ENCODE measurements at places on chromosomes 1 and 21.

DNA sequence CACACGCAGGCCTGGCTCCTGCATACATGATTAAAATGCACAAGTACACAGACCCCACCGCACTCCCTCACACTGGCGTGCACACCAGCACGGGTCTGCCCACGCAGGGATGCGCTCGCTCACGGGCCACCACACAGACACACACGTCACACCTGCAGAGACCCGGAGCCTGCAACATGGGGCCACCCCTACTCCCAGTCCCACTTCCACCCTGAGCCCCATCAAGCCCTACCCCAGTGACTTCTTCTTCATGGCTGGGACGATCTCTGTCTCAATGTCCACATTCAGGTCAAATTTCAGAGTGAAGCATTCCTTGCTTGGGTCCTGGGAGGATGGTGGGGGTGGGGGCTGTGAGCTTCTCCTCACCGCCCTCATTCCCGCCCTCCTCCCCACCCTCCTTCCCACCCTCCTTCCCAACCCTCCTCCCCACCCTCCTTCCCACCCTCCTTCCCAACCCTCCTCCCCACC is 8.9 kb upstream of the TNFRSF25 start:
- DNase-seq: no peak

DNA sequence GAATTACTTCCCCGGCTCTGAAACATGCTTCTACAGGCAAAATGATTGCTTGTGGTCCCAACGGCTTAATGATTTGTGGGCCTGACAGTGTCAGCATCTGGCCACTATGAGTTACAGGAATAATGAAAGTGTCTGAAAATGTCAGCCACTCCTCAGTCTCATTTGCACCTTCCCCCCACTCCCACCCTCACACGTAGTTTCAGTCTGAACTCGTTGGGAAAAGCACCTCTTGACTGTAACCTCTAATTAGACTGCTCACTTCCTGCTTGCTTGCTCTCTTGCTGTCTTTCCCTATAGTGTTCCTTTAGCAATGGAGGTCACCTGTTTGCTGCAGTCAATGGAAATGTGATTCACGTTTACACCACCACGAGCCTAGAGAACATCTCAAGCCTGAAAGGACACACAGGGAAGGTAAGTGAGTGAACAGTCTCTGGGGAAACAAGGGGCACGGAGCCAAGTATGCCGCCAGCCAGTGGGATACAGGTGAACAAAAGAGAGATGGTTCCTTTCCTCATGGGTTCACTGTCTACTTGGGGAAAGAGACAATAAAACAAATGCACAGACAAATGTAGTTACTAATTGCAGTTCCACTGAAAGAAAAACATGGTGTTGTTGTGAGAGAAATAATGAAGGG is 27.1 kb downstream of the CFAP57 start:
- DNase-seq: no peak

DNA sequence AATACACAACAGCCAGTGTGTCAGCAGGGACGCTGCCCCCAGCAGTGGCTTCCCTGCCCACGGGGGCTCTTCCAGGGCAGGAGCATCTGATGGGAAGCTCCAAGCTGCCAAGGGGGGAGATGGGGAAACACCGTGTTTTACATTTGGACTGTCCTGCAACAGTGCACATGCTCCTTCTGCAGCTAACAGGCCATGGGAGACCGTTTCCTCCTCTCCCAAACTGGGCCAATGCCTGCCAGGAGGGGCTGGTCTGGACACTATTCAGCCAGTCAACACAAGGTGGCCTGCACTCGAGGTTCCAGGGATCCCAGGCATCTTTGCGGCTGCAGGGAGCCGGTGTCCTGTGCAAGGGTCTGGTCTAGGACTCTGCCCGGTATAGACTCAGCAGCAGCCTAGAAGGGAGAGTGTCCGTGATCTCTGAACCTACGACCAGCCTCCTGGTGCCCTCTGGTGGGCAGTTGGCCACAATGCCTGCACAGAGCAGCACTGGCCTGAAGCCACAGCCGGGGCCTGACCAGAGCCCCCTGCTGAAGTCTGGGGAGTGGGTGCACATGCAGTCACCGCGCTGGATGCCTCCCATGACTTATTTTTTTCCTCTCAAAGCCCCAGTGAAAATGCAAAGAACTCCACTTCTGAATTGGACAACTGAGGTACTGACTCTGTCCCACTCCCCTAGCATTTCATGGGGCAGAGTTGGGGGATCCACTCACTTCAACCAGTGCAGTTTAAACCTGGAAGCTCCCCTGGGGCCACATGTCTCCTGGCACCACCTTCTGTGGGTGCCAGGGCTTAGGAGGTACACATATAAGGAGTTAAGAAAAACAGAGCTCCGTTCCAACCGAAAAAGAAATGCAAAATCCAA is 33.3 kb downstream of the RCC2 start:
- peak; percentile 25 for DNase-seq

- no peak for DNase-seq
Observed at GRCh38 chr1:68585351-68585750, 88.5 kb upstream of the DEPDC1 start.

GRCh38 chr1:70874818-70875217 is 172.8 kb downstream of the PTGER3 start:
- no peak for DNase-seq

GRCh38 chr1:86470859-86471258 is 2.1 kb downstream of the CLCA1 start:
- DNase-seq: no peak

DNA sequence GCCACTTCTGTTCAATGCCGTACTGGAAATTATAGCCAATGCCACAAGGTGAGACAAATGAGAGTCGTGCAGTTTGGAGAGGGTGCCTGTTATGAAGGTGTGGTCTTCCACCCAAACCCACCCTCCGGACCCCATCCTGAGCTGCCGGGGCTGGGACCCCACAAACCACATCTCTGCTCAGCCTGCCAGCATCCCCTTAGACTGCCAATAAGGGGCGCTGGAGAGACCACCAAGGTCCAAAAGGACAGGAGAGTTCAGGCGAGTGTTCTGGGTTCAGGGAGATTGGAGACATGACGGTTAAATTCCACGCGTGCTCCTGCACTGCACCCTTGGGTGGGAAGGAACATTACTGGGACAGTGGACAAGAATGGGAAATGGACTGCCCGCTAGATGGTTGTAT is 48.7 kb upstream of the COL18A1 start:
- no peak for DNase-seq

- DNase-seq: no peak
Observed at GRCh38 chr1:57269630-57270225, 154.1 kb downstream of the DAB1 start.

DNA sequence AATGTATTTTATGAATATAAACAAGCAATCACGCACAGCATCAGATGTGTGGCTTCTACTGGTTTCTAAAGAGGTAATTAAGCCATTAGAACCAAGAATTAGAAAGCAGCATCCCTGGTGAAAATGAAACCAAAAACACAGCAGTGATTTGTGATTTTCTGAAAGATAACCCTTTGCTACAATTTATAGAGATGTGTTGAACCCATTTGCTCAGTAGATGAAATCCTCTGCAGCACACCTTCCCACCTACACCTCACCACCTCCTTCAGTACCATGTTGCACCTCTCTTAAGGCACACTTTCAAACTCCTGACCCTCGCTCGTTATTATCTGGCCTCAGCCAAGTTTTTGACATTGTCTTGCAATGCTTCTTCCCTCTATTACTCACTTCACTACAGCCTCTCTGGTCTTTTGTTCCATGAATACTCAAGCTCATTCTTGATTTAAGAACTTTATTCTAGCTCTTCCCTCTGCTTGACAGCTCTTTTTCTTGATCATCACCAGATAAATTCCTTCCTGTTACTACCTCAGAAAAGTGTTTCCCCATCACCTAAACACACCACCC is 38.6 kb downstream of the NSL1 start:
- no peak for DNase-seq

DNA sequence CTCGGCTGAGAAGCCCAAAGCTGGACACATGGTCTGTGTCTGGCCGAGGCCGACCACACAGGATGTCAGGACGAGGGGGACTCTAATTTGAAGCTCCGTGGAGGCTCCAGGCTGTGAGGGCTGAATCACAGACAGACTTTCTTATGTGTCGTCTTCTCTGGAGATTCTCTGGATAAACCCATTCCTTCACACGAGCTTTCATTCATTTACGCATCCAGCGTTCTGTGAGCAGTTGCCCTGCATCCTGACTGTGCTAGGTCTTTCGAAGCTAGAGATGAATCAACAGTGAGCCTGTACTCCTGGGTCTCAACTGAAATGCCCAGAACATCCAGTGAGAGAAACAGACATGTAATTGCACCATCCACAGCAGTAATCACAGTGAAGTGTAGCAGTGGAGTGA is 49.6 kb downstream of the ECE1 start:
- no peak for DNase-seq

DNA sequence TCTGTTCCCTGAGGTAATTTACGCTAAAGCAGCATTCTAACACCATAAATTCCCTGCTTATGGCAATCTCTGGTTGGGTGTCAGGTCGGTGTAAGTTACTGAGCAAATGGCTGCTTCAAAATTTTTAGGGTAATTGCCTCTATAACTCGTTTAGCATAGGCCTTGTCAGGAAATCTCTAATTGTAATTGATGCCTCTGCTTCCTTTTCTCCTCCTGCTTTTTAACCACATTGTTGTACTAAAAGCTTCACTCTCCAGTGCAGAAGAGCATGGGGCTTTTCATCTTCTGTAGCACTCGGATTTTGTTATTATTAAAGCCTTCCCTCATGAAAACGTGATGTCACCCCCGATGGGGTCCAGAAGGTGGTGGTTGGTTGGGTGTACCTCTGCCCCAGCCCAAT is 141.6 kb upstream of the NBPF11 start:
- DNase-seq: no peak

- DNase-seq: no peak
Observed at GRCh38 chr1:101166583-101167120, 70.2 kb upstream of the S1PR1 start.

DNA sequence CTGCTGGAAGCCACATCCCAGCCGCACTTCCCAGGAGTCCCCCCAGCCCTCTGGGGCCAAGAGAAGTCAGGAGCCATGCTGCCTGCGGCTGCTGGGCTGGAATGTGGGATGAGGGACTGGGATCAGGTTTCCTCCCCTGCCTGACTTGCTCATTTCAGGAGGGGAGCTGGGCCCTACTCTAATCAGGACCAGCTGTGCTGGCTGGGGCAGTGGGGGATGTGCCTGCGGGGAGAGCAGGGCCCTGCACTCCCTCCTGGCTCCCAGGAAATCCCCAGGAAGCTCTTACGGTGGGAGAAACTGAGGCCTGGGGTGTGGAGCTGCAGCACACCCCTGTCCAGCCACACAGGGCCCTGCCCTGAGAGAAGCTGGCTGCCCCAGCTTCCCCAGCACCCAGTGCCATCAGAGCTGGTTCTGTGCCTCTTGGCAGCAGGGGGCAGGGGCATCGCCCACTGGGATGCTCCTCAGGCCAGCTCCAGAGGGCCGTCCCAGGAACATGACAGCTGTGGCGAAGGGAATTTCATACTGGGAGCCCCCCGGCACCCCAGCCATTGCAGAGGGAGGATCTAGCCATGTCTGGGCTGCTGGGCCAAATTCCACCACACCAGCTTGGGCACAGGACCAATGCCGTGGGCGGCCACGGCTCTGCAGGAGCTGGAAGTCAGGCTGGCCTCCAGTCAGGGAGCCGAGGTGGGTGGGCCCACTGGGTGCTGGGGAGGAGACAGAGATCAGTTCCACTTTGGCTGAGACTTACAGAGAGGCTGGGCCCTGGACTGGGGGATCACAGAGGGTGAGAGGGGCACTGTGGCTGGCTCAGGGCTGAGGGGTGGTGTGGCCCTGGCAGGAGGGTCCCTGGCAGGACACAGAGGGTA is 21.3 kb upstream of the PRSS38 start:
- no peak for DNase-seq

DNA sequence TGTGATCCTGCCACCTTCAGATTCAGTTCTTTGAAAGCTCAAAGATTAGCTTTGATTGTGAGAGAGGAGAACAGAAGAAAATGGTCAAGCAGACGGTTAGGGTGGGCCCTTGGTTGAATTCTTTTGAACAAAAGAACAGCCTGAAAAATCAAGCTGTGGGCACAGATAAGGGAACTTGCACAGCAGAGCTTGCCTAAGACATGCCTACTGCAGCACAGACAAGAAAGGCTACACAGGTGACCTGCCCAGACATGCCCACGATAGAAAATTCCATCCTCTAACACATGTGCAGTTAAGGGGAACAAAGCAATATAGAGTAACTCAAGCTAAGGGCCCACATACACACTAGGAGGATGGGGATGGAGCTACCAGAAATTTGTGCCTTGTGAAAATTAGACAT is 512.5 kb upstream of the LRRC7 start:
- DNase-seq: no peak

DNA sequence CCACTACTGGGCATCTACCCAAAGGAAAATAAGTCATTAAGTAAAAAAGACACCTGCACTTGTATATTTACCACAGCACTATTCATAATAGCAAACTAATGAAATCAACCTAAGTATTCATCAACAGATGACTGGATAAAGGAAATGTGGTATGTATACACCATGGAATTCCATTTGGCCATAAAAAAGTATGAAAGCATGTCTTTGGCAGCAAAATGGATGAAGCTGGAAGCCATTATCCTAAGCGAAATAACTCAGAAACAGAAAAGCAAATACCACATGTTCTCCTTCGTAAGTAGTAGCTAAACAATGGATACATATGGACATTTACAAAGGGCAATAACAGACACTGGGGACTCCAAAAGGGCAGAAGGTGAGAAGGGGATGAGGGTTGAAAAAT is 485.7 kb upstream of the BRINP3 start:
- no peak for DNase-seq

DNA sequence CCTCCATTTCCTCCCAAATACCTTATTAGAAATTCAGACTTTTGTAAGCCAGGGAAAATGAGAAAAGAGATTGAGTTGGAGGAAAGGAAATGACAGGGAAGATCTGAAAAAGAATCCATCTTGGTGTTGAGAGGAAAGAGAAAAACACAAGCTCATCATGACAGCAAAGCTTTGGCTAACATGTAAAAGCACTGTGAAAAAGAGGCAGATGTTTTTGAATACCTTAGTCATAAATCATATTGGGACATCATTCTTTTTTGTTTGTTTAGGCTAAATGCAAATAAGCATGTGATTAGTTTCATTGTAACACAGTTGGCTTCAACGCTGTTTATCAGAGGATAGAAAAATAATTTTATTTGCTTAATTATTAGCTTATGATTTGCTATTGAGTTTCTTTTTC is 64.6 kb downstream of the LHX8 start:
- DNase-seq: no peak

GRCh38 chr1:31787261-31787660 is 23.1 kb upstream of the ADGRB2 start:
- DNase-seq: no peak

DNA sequence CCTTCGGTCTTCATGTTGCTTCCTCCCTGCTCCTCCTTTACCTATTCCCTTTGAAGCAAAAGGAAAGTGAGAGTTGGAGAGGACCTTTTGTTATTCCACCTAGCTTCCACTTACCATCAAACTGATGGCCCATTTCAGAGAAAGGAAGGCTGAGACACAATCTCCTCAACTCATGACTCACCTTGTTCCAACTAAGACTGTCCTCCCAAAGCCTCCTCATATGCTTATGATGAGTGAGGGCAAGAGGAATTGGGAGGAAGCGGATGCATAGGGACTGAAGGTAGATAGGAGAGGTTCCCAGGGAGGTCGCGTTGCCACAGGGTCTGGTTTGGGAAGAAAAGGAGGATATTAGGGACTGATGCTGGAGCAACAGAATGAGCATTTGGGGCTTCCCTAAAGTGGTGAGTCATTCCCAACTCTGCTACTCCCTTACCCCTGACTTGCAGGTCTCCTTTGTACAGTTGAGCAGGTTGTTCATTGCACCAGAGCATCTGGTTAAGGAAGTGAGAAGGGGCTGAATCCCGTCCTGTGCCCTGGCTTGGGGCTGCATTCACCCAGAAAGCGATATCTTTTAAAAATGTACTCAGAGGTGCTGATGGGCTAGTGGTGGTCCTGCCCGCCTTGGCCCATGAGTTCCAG is 35.0 kb downstream of the LGR6 start:
- DNase-seq: no peak
